Activated naive CD4-positive, alpha-beta T cell (primary cell): ENCODE measurements at places on chromosomes 2 and 18.

DNA sequence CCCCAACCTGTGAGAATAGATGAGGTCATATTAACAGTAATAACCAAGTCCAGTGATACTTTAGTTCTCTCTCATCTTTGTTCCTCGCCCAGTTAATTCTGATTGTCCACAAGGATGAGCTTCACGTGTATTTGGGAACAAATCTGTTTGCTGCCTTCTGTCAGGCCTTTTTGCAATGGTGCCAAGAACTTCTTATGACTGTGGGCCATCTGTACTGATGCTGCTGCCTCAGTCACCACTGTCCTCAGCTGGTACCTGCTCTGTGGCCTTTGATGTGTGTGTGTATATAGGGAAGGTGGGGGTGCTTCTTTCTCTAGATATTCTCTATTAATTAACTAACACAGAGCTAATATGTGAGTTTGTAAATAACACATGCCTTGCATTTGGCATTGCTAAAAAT, 392.9 kb downstream of the TGIF1 start:
- no peak for DNase-seq

DNA sequence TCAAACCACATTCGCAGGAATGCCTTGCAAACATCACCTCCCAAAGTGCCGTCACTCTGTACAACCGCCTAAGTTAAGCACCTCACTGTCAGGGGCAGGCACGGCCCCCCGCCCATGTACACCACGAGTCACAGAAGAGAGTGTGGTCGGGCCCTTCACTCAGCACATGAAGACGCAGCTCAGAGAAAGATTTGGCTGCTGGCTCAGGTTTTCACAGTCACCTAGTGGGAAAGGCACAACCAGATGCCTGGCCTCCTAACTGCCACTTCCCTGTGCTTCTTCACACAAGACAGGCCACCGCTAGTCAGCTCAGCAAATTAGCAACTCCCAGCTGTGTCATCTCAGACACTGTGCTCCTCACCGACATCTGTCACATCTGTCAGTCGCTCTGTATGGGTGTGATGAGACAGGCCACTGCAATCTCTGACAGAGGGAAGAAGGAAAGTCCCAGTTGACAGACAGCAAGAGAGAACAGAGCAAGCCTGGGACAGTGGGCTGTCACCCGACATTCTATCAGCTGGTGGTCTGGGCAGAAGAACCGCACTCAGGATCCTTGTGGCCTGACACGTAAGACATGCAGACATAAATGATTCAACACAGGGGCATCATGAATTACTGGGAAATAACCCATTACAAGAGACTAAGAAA, 60.8 kb downstream of the CRACDL start:
- no peak for DNase-seq

DNA sequence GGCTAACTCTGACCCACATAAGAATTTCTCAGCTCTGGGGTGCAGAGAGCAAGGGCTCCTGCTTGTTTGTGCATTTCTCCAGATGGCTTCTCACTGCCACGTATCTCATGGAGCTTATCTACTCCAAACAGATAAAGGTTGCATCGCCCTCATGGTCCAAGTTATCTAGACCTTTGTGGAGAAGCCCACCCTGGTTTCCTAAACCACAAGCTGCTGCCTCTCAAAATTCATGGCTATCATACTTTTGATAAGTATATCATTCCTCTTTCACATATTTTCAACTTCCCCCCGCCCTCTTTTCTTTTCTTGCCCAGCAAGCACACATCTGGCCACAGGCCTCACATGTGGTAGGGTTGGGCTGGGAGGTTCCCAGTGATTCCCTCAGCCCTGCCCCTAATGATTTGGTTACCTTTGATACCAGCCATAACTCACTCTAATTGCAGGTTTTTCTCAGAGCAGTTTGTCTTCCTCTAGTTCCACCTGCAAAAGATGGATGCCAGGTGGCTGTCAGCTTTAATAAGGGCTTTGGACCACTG, 146.0 kb downstream of the RHBDD1 start:
- DNase-seq: no peak

- DNase-seq: no peak
Measured at GRCh38 chr2:25313711-25314513, 27.8 kb downstream of the DNMT3A start.

DNA sequence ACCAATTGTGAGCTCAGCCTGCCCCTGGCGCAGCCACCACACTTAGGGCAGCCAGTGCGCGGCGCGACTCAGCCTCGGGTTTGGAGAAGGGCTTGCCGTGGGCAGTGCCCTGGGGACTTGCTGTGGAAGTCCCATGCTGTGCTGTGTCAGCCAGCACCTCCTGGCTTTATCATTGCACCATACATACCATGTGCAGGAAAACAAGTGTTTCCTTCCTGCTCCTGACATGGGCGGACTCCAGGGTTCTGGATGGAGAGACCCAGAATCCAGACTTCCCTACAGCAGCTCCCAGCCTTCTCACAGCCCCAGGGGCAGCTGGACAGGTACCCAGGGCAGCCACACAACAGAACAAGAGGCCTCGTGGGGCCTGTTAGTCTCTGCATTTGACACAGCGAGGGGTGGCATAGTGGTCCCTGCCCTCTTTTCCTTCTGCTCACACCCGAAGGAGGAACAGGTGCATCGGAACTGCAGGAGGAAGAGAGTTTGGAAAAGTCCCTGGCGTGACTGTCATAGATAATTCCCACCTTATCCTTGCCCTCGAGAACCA, 54.2 kb downstream of the SDC1 start:
- no peak for DNase-seq

DNA sequence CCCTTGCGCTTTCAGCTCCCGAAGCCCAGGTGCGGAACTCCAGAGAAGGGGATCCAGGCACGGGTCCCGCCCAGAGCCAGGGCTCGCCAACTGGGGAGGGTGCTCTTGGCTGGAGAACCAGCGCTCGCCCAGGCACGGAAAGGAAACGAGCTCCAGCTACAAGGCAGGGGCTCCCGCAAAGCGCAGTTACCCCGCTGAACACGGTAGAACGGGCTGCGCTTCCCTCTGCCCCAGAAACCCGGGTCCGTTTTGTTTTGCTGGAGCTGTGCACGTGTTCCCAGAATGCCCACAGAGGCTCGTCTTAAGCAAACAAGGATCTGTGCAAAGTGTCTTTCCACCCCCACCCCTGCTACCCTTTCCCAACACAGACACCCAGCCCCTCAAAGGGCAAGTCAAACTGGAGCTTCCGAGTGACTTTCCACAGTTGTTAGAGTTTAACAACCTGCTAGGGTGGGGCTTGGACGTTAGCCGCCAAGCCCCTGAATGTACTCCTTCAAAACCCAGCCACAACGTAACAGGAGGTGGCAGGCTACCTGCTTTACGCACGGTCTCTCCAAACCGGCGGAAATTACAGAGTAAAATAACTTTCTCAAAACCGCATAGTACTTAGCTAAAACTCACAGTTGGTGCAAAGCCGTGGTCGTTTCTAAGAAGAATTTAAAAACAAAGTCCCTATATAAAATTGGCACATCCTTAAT, 775 bp downstream of the RNF125 start:
- DNase-seq: peak; percentile 9

- DNase-seq: no peak
Measured at GRCh38 chr2:35114765-35115164, 1240.8 kb upstream of the CRIM1 start.

GRCh38 chr2:100050685-100051084, 91.7 kb downstream of the AFF3 start:
- DNase-seq: no peak

DNA sequence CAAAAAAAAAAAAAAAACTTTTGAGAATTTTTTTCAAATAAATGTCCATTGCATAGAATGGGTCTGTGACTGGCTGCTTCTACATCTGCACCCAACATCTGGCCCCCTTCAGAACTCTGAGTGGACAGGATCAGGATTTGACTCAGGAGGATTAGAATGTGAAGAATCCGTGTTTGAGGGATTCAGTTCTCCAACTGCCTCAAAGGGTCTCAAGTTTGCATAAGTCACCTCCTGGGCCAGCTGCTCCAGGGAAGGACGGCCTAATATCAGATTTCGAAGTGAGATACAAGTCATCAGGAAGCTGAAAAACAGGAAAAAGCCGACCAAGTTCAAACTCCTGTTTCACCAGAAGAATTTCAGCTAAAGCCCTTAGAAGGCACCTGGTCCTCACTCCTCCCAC, 10.9 kb downstream of the MAT2A start:
- DNase-seq: no peak

GRCh38 chr2:86825036-86825692, 34.5 kb upstream of the CD8A start:
- DNase-seq: no peak

DNA sequence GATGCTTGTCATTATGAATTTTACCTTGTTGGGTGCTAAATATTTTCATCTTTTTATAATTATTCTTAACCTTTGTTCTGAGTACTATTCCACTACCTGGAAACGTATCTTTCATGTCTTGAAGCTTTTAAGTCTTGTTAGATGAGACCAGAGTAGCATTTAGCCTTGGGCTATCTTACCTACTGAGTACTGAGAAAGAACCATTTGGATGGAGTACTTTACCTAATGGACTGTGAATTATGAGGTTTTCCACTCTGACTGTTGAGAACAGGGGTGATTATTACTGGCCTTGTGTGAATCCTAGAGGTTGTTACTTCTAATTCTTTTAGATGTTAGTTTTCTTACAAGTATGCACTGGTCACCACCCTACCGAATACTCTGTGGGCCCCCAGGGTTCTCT, 63.5 kb downstream of the CCDC102B start:
- no peak for DNase-seq

DNA sequence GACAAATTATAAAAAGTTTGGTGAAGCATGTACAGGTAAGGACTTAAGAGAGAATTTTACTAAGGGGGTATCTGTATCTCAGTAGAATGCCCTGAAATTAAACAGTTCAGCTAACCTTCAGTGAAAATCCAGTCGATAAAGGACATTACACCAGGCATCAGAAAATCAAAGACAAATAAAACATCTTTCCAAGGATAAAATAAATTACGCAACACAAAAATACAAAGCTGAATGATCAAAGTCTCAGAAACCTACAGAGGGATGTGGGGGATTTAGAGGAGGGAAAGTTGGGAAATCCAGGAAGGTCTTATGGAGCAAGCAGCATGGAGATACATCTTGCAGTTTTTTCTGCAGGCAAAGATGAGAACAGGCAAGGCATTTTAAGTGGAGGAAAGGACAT, 384.1 kb downstream of the TNS1 start:
- no peak for DNase-seq

DNA sequence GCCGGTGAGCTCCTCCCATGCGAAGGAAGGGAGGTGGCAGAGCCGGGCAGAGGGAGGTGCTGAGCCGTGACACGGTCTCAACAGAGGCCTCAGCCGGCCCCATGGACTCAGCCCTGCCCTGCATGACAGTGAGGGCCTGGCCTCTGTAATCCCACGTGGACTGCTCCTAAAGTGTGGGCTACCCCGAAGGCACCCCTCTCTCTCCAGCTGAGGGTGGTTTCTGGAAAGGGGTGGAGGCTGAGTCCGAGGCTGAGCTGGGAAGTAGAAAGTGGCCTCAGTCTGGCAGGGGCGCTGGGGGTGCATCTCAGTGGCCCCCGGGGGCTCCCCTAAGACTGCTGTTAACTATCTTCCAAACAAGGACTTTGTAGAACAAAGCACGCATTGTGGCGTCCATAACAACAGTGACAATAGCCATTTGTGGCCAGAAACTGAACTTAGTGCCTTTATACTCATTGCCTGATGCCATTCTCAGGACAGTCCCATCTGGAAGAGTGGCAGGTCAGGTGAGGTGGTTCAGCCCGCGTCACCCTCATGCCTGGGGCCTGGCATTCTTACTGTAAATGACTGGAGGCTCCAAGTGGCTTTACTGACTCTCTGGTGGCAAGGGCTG, 192.4 kb downstream of the TWIST2 start:
- no peak for DNase-seq

GRCh38 chr2:10452312-10452711, 4.2 kb upstream of the ODC1 start:
- no peak for DNase-seq

DNA sequence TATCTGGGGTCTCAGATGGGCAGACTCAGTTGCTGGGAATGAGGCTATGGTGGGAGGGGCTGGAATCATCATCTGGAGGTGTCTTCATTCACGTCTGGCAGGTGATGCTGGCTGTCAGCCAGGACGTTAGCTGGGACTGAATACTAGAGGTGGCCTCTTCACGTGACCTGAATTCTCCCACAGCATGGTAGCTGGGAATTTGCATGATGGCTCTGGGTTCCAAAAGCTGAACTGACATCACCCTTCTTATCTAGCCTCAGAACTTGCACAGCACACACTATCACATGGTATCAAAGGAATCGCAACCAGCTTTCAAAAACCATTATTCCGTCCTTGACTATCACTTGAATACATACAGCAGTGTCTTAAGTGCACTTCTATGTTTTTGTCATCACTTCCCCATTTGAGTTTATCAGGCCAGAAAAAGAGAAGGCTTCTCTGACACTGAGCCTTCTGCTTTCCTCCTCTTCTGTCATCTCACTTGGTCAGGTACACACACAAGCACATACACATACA, 53.0 kb upstream of the LRP2 start:
- no peak for DNase-seq

- DNase-seq: no peak
Measured at GRCh38 chr18:63152791-63153190, 166.8 kb downstream of the BCL2 start.

DNA sequence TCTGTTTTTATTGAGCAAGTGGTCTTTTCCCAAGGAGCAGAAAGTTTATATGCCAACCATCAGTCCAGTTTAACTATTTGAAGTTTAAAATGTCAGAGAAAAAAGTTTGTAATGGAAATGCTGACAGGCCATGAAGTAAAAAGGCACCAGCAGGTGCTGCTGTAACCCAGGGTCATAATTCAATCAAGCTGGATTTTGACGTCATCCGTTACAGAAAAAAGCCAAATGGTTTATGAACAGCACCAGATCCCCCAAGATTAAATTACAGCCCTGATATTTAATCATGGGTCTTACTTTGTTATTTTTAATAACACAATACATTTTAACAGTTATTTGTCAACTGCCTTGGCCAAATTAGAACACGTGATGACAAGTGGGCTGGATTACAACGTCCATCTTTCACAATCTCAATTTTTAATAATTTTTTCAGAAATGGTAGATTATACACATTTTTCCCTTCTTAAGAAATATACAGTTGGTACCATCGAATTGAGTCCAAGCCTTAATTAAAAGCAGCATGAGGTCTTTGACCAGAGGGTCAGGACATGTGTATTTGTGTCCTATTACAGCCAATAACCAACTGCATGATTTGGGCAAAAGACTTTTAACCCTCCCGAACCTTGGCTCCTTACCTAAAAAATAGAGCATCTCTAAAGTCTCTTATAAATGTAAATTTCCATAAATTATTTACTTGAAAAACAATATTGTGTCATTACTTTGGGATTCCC, 10.0 kb downstream of the TCF4 start:
- DNase-seq: no peak

DNA sequence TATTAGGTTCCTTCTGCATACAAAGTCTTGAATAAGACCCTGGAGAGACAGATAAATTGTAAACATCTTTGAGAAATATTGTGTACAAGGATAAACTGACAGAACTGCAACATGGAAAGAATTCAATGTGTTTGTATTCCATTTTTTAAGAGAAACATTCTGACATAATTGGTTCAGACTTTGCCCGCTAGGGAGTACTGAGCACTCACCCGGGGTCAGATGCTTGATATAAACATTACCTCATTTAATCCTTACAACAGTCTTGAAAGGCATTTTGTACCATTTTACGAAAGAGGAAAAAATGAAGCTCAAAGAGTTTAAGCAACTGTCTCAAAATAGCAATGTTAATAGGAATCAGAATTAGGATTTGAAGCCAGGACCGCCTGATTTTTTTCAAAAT, 416.7 kb upstream of the CRIM1 start:
- no peak for DNase-seq

GRCh38 chr2:43609290-43609918, 13.6 kb upstream of the THADA start:
- no peak for DNase-seq
